H1 (cell line): ENCODE measurements at places on chromosomes 3 and 15. TPM values are rescaled to one million over a fixed set of nuclear protein-coding genes. Genes with fewer than 3 reads are reported as not detected.

DNA sequence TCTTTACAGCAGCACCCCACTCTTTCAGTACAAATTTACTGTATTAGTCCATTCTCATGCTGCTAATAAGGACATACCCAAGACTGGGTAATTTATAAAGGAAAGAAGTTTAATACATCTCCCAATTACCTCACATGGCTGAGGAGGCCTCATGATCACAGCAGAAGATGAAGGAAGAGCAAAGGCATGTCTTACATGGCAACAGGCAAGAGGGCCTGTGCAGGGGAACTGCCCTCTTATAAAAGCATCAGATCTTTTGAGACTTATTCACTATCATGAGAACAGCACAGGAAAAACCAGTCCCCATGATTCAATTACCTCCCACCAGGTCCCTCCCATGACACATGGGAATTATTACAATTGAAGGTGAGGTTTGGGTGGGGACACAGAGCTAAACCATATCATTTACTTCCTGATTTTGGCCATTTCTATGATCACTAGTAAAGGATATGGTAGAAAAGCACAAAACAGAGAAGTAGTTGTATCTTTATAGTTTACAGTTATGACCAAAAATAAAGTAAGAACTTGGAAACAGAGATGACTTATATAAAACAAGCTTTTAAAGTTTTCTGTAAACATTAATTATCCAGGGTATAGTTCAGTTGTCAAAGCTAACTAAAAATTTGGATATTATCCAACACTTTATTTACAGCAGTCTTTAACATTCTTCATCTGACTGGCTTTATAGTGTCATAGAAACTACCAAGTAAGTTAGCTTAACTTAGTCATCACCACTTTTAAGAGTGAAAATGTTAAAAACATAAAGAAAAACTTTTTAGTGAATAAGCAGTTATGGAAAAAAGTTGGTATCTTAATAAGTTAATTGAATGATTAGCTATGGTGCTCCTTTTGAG lies 40.2 kb downstream of the P2RY1 start:
- no peak for DNase-seq

- no peak for DNase-seq
These were observed 339 bp downstream of the AMT start for GRCh38 chr3:49421890-49422378.

DNA sequence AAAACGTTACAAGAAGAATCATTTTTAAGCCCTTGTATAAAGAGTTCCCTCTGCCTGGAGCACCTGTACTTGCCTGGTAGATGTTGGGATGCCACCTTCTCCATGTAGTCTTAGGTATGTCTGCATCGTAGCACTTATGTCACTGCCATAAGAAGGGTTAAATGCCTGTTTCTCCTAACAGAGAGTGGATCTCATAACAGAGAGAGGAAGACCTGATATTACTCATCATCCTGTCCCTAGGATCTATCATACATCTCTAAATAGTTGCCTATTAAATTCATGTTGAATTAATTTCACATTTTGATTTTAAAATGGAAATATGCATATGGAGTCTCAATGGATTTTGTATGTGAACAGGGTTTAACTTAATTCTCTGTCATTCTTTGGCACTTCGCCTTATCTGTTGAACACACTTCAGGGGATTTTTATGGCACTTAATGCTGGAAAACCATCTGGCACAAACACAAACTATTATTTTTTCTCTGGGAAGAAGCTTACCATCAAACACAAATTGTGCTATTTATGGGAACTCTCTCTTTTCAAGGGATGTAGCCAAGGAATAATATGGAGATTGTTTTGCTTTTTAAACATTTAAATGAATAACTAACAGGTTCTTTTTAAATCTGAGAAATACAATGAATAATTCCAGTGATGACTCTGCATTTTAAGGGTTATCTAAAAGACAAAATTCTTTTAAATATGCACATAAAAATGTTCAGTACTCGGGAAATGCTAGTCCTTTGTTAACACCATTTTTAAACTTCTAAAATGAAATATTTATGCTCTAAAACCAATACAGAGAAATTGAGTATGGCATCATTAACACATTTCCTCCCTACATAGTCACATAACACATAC lies 230.7 kb downstream of the ZNF385D start:
- no peak for DNase-seq

Gene GRK7
- total RNA-seq: not detected in 2 replicates

Gene ZDHHC23
- 14.1 and 15.7 TPM in 2 replicates for total RNA-seq
